HAP-1 (cell line): ENCODE measurements at places on chromosomes 13 and 19.

DNA sequence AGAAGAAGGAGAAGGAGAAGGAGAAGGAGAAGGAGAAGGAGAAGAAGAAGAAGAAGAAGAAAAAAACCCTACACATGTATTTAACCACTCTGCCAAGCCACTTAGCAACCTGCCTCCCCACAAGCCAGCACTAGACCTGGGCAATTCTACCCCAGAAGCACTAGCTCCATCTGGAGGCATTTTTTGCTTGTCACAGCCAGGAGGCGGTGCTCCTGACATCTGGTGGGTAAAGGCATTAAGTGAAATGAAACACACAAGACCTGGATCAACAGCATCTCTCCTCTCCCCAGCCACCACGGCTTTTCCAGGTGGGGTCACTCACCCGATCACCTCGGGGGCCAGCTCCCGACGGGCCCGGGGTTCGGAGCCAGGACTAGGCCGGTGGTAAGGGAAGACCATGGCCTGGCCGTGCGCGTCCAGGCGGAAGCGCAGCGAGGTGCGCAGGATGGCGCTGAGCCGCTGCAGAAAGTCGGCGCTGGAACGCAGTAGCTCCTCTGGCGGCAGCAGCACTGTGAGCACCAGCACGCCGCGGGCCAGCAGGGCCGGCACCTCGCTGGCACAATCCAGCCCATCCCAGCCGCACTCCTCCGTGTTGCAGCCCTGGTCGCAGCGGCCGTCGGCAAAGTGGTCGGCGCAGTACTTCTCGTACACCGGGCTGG lies 26.9 kb downstream of the NOTCH3 start:
- DNase-seq, result no peak

GRCh38 chr19:38318660-38319059 lies 985 bp upstream of the KCNK6 start:
- no peak for DNase-seq

- no peak for DNase-seq
These were observed 34.9 kb upstream of the ZNF83 start for GRCh38 chr19:52673014-52673413.

GRCh38 chr13:30647824-30648521 lies 30.3 kb downstream of the USPL1 start:
- DNase-seq, result no peak

- no peak for DNase-seq
These were observed 37.3 kb downstream of the KLF2 start for GRCh38 chr19:16361926-16362325.

DNA sequence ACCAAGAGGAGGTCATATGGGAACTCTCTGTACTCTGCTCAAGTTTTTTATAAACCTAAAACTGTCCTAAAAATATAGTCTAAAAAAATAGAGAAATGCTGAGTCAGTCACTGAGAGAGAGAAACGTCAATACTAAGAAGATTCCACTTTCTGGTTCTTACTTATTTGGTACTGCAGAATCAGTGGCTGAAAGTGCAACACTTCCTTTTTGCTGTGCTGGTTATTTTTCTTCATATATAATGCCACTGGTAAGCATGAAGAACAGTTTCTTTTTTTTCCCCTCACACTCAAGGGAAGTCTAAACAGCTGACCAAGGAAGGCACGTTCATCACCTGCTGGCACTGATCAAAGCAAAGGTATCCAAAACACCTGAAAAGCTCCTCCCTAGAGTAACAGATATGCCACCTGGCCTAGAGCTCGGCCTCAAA lies 44.3 kb upstream of the N4BP2L1 start:
- no peak for DNase-seq

- no peak for DNase-seq
These were observed 12.2 kb downstream of the SPPL2B start for GRCh38 chr19:2340496-2341243.

DNA sequence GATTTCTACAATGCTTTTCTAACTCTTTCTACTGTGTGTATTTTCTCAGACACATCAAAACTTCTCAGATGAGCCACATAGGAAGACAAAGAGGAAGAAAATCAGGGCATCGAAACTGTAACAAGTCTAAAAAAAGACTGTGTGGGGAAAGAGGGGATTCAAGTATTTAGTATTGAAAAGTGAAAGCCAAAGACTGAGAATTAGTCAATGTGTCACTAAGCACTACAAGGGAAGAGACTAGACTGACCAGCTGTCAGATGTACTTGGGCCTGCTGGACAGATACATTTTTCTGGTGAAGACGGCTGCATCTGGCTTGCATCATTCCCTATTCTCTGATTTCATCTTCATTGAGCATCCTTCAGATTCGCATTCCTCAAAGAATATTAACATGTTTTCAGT lies 25.4 kb downstream of the COMMD6 start:
- DNase-seq, result no peak

- no peak for DNase-seq
These were observed 1013.4 kb downstream of the PCDH9 start for GRCh38 chr13:66216728-66217127.

DNA sequence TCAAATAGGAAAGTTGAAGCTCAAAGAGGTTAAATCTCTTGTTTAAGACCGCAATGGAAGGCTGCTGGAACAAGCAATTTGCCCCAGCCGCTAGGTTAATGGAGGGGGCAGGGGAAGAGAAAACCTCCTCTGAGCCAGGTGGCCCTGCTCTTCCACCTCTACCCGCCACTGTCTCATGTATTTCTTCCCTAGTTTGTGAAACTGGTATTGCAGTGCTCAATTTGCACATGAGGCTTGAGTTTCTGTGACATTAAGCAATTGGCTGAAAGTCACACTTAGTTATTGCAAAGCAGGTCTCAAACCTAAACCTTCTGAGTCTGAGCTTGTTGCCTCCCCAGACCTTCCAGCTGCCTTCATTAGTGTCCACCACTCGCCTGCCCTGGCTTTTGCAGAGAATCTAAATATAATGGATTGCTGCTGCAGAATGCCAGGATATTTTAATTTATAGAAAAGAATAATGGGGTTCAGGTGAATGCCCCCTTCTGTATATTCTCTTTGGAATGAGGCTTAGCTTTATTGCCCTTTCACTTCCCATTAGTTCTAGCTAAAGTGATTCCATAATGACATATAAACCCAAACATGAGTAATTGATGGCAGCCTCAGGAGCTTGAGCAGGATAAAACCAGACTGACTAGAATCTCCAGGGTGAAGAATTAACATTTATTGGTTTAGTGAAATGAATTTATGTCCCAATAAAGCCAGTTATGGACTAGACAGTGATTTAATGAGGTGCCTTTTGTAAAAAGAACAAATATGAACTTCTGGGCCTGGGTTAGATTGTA lies 27.0 kb upstream of the OLFM4 start:
- no peak for DNase-seq

DNA sequence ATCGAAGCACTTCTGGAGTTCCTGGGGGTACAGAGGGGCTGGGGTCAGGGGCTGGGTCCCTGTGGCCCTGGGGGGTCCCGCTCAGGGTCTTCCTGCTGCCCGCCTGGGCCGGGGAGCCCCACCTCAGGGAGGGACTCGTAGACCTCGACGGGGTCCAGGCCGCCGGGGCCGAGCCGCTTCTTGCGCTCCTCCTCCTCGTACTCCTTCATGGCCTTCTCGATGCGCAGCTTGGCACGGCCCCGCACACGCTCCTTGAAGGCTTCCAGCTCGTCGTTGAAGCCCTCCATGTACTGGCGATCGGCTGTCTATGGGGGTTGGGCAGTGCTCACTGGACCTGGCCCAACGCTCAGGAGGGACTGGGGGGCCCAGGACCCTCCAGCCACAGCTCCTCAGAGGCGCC lies 10.2 kb downstream of the CDC37 start:
- DNase-seq, result no peak

DNA sequence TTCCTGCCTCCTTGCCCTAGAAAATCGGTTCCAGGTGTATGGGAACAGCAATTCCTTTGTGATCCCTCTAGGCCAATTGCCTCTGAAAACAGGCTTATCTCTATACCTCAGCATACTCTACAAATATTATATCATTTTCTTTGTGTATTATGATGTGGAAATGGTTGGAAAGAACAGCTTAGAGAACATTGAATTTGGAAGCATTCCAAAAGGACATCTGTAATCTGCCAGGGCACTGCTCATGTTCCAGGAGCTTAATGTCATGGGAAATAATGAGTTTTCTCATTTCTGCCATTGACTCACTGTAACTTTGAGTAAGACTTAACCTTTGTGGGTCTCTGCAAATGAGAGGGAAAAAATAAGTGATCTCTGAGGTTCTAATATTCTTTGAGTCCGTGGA lies 147.3 kb downstream of the UFM1 start:
- no peak for DNase-seq

DNA sequence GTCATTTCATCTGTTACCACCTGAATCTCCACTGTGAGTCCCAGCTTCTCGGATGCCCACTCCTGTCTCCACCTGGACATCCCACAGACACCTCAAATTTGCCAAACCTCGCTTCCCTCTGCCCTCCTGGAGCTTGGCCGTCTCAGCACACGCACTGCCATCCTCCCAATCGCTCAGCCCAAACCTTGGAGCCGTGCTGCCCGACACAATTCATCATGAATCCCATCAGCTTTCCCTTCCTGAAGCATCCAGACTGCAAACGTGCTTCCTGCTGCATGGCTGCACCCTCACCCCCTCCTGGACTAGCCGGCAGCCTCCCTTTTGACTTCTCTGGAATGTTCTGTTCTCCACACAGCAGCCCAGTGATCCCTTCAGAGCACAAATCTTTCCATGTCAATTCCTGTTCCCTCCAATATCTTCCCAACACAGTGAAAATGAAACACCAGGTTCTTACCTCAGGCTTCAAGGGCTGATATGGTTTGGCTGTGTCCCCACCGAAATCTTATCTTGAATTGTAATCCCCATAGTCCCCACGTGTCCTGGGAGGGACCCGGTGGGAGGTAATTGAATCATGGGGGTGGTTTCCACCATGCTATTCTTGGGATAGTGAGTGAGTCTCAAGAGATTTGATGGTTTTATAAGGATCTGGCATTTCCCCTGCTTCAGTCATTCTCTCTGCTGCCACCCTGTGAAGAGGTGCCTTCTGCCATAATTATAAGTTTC lies 1.1 kb upstream of the PROZ start:
- DNase-seq, result no peak

GRCh38 chr13:42906257-42906656 lies 85.8 kb downstream of the EPSTI1 start:
- DNase-seq, result no peak

GRCh38 chr19:56372281-56372680 lies 21.1 kb downstream of the ZNF582 start:
- DNase-seq, result no peak
